ENCODE measurements at places on chromosomes 5 and 9.

GRCh38 chr5:168844922-168845296 is 265.7 kb upstream of the PANK3 start:
- DNase-seq = no peak

- no peak for DNase-seq
Observed at GRCh38 chr5:172178301-172178987, 9.6 kb downstream of the STK10 start.

DNA sequence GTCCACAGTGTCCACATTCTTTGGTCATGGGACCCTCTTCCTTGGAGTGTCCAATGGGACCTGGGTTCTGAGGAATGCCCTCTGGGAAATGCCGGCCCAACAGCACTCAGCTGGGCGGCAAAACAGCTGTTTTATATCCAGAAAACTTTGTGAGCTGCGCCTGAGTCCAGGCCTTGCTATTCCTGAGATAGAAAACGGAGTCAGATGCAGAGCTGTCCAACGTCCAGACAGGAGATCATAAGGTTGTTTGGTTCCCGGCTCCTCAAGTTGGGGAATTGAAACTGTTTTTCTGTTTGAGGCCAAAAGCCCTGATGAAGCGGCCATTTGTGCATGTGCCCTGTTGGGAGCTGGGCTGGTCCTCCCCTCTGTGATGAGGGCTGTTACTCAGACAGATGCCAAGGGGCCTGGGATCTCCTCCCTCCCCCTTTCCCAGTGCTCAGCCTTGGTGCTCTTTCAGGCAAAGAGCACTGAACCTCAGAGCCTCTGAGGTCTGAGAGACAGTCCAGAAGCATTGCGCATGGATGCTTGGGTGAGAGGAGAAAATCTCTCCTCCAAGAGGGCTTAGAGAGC is 66.6 kb upstream of the GARNL3 start:
- no peak for DNase-seq

DNA sequence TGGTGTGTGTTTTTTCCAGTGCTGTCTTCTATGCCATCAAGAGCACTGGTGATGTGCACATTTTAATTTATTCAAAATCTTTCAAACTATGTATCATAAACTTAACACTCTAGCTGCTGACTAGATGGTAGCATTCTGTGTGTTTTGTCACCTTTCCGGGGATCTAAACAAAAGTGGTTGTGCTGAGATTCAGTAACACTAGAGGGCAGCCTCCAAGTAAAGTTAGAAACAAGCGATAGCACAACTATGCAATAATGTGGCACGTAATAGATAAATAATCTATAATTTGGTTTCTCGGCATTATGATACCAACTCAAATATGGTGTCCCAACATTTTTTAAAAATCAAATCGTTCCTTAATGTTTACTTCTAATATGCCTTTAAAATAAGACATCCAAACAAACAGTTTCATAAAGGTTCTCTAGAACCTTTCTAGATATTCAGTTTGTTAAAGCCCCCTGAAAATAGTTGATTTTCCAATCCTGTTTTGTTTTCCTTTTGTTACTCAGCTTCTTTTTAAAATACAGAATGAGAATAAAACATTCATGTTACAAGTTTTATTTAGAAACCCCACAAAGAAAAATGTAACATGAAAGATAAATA is 16.9 kb downstream of the SEMA6A start:
- peak; percentile 24 for DNase-seq

- peak; percentile 46 for DNase-seq
Observed at GRCh38 chr9:86034863-86035734, 64.3 kb downstream of the GOLM1 start.

DNA sequence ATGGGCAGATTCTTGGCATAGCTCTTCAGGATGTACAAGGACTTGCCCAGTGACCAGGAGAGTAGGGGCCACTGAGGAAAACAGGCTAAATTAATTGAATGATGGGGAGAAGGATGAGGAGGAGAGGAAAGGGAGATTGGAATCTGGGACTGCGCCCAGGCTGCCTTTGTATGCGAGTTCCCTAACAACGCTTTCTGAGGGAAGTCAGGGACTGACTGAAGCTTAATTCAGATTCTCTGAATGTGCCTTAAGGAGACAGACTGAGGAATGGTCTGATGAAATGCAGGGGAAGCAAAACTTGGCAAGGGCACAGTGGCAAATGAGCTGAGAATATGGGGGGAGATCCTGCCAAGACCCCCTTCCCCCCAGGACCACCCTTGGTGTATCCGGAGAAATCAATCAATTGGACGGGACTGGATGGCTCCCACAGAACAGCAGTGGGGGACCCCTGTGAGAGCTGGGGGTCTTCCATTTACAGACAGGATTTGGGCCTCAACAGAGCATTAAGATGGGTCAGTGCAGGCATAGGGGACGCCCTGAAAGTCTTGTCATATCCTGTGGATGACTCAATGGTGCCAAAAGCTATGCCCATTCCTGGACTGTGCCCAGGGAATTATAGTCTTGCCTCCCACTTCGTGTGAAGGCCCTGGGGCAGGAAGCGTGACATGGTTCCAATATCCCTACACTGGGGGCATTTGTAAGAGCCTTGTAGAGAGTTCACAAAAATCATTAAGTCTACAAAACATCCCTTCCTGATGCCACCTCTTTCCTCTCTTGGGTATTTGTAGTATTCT is 215.5 kb upstream of the TNC start:
- DNase-seq = no peak

- no peak for DNase-seq
Observed at GRCh38 chr5:72093824-72094223, 13.5 kb upstream of the MAP1B start.

DNA sequence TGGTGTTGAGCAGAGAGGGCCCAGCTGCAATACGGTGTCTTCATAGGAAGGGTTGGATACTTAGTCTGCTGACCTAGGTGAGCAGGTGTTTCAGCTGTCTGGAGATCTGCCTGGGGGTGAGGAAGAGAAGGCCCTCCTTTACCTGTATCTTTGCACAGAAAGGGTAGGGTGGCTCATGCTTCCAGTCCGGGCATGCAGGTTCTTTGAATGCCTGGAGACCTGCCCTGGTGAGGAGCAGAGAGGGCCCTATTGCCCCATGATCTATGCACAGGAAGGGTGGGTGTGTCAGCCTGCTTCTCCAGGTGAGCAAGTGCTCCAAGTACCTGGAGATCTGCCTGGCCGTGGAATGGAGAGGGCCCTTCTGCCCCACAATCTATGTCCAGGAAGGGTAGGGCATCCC is 63.0 kb downstream of the FER start:
- DNase-seq = no peak

GRCh38 chr5:142839711-142840346 is 69.7 kb downstream of the ARHGAP26 start:
- DNase-seq = peak; percentile 62

- DNase-seq = no peak
Observed at GRCh38 chr9:93011114-93011513, 47.4 kb upstream of the SUSD3 start.

DNA sequence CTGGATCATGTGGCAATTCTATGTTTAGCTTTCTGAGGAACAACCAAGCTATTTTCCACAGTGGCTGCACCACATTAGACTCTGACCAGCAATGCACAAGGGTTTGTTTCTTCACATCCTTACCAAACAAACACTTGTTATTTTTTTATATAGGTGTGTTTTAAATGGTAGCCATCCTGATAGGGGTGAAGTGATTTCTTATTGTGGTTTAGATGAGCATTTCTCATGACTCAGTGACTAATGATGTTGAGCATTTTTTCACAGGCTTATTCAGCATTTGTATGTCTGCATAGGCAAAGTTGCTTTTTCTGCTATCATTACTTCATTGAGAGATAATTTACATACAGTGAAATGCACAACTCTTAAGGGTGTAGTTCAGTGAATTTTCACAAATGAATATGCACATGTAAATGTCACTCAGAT is 36.0 kb downstream of the ANKRD33B start:
- peak; percentile 29 for DNase-seq

DNA sequence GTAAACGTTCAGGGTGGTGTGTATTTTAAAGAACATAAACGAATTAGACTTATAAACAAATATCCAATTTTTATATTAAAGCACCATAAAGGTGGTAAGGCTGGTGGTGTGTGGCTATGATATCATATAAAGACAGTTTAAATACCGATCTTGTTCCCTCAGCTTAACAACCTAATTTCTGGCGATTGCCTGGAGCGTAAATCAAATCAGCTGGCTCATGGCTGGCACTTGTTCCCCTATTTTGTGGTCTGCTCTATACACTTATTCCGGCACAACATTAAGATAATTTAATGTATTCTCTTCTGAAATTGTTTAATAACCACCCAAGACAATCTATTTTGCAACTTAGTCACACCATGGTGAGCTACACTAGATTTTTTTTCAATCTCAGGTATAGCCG is 2.4 kb upstream of the HAPLN1 start:
- DNase-seq = no peak

DNA sequence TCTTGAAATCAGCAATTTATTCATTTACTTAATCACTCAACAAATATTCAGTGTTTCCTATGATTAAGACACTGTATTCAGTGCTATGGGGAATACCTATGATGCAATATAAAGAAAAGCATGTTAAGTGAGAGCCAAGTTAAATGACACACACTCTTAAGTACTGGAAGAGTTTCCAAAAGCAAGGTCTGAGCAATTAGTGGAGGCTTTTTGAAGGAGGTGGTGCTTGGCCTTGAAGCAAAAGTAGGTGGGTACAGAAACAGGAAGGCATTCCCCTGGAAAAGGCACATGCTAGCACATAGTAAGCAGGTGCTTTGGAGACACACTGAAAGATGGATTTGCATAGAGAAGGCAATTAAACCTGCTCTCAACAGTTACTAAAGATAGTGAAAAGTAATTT is 4.0 kb downstream of the TSLP start:
- DNase-seq = peak; percentile 77

GRCh38 chr5:77140350-77140749 is 53.3 kb upstream of the ZBED3 start:
- DNase-seq = no peak

GRCh38 chr5:175573493-175574269 is 84.2 kb upstream of the HRH2 start:
- DNase-seq = no peak

GRCh38 chr9:19940811-19941535 is 152.1 kb upstream of the SLC24A2 start:
- no peak for DNase-seq

GRCh38 chr9:5205071-5205470 is 19.6 kb upstream of the INSL6 start:
- DNase-seq = no peak

DNA sequence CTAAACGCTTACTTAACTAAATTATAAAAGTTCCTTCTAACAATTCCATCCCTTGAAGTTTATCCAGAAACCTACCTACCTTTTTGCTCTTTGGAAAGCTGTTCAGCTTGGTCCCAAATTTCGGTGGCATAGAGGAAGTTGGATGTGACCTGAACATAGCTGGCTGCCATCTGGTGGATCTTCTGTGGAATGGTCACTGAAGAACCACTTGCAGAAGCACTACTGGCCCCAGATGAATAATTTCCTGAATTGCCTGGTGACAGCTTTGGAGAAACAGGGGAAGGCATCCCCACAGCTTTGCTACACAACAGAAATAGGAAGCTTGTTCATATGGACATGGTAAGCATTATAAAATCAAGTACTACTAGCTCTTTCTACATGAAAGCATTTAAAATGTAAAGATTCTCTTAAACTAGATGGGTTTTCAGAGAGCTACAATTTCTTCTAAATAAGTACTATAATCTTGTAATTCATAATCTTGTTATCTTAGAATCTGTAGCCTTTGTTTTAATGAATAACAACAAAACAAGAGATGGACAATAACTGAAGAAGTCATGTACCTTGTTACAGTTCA is 9.9 kb downstream of the LEAP2 start:
- DNase-seq = peak; percentile 71

DNA sequence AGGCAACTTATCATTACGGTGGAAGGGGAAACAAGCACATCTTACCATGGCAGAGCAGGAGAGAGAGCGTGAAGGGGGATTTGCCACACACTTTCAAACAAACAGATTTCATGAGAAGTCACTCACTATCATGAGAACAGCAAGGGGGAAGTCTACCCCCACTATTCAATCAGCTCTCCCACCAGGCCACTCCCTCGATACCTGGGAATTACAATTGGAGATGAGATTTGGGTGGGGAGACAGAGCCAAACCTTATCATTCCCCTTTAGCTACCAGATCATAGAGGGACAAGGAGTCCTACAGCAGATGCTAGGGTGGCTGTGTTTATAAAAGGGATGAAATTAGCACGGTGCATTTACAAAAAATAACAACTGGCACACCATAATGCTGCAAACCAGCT is 2149.4 kb upstream of the ACO1 start:
- no peak for DNase-seq

GRCh38 chr5:6644794-6645241 is 11.6 kb downstream of the SRD5A1 start:
- DNase-seq = no peak

- no peak for DNase-seq
Observed at GRCh38 chr5:151855701-151856100, 69.0 kb downstream of the GLRA1 start.

DNA sequence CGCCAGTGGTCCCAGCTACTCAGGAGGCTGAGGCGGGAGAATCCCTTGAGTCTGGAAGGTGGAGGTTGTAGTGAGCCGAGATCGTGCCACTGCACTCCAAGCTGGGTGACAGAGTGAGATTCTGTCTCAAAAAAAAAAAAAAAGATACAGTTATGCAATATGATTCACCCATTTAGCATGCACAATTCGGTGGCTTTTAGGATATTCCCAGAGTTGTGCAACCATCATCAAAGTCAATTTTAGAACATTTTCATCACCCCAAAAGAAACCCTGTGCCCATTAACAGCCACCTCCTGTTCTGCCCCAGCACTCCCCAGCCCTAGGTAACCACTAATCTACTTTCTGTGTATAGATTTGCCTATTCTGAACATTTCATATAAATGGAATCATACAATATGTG is 4.3 kb upstream of the DHFR start:
- DNase-seq = peak; percentile 27

DNA sequence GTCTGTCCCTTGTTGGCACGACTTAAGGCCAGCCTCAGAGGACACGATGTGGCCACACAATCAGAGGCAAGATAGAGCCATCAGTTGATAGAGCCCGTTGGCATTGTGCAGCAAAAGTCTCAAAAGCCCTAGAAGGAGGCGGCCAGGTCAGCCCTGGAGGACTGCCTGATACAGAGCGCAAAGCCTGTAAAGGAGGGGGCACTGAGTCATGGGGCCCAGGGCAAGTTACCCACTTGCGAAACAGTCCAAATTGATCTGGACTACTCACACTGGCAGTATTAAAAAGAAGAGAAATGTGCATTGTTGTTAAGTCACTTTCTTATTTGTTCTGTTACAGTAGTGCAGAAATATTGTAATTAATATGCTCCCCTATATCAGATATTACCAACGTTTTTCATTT is 51.5 kb downstream of the KLF9 start:
- no peak for DNase-seq

- peak; percentile 64 for DNase-seq
Observed at GRCh38 chr5:122312591-122313406, 762 bp downstream of the SNCAIP start.

- no peak for DNase-seq
Observed at GRCh38 chr5:52710310-52710971, 77.3 kb upstream of the ITGA1 start.
